Stimulated activated CD8-positive, alpha-beta memory T cell treated with anti-CD3 and anti-CD28 coated beads, Interleukin-2, amount 100 ng/mL, for 48 hours (primary cell): ENCODE measurements at places on chromosomes 12 and 14.
A peak's percentile ranks its signal among the peaks of the same experiment; 100 is the strongest.

- no peak for DNase-seq
These were observed 36.6 kb upstream of the CLMN start for GRCh38 chr14:95356245-95356869.

DNA sequence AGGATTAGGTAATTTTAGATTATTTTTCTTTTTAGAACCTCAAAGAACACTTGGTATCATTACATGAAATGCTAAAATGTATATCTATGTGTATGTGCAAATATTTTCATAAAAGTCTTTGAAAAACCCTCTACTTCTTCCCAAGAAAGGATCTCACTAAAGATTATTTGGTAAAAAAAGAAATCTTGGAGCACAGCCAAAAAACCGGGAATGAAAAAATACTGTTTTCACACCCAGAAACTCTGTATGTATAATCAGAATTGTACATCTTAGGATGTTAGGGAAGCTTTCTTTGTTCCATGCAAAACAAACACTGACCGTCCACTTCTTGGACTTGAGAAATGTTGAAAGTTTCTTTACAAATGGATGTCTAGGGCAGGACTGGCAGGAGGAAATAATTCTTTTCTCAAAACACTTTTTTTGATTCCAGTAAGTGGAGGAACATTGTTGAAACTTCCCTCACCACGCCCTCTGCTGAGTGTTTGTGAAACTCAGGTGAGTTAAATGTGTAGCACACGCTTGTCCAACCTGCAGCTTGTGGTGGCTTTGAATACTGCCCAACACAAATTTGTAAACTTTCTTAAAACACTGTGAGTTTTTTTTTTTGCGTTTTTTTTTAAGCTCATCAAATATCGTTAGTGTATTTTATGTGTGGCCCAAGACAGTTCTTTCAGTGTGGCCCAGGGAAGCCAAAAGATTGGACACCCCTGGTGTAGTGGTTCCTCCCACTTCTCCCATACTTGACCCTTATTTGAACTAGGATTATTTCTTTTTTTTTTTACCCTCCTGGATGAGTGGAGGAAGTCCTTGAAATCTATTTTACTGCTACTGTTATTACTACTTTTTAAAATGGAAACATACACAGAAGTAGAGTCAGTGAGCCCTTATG is 26.6 kb downstream of the FBXO34 start:
- DNase-seq: no peak

GRCh38 chr12:101909646-101910045 is 32.3 kb downstream of the DRAM1 start:
- no peak for DNase-seq

- no peak for DNase-seq
These were observed 3.7 kb upstream of the NECAP1 start for GRCh38 chr12:8078398-8078797.

DNA sequence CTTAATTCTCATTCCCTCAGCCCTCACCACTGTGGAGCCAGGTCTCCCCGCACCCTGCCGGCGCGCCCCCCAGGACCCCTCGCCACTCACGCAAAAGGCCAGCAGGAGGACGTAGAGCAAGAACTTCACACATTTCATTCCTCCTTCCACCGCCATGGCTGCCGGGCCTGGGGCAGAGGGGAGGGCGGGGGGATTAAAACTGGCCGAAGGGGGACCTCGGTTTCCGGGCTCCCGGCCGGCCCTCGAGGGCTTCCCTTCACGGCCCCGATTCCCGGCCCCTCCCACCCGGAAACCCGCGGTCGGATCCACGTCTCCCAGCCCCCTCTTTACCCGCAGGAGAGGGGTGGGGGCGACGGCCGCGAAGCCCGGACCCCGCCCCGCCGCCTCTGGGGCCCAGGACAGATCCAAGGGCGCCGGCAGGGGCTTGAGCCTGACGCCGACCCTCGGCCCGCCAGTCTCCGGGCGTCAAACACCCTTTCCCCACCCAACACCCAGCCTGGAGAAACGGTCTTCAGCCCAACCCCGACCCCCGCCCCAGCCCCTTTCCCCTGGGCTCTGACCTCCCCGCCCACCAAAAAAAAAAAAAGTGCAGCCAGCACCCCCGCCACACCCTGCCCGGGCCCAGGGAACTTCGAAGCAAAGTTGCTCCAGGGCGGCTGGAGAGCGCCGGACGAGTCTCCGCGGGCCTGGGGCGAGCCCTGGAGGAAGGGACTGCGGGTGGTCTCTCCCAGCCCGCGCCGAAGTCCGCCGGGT is 447 bp downstream of the CD63 start:
- DNase-seq: no peak

- no peak for DNase-seq
These were observed 17.2 kb downstream of the NKX2-1 start for GRCh38 chr14:36502558-36503508.

DNA sequence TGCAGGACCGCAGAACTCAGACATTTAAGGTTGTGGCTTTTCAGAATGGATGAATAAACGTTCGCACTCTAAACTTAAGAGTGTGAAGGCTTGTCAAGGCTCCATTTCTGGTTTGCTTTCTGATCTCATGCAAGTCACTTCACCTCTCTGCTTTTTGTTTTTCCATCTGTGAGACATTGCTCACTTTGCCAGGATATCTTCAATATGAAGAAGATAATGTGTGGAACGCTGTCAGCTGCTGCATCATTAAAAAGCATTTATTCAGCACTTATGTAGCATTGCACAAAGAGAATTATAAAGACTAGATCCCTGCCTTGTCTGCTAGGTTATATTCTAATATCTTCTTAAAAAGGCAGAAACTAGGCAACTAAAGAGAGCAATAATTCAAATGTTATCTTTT is 172.2 kb downstream of the CACNA1C start:
- DNase-seq: no peak

GRCh38 chr12:69042557-69042956 is 109.6 kb upstream of the CPM start:
- no peak for DNase-seq

GRCh38 chr12:93798279-93799151 is 121.3 kb downstream of the CRADD start:
- DNase-seq: no peak

- no peak for DNase-seq
These were observed 56.2 kb downstream of the DUSP16 start for GRCh38 chr12:12506496-12506890.

GRCh38 chr12:58870595-58870994 is 49.7 kb downstream of the LRIG3 start:
- DNase-seq: no peak

- no peak for DNase-seq
These were observed 183.1 kb downstream of the PHLDA1 start for GRCh38 chr12:75848431-75848925.

- no peak for DNase-seq
These were observed 126.0 kb upstream of the CNTN1 start for GRCh38 chr12:40566271-40566670.

- DNase-seq: peak; percentile 35
These were observed 67.0 kb downstream of the PRKCH start for GRCh38 chr14:61388173-61388975.

DNA sequence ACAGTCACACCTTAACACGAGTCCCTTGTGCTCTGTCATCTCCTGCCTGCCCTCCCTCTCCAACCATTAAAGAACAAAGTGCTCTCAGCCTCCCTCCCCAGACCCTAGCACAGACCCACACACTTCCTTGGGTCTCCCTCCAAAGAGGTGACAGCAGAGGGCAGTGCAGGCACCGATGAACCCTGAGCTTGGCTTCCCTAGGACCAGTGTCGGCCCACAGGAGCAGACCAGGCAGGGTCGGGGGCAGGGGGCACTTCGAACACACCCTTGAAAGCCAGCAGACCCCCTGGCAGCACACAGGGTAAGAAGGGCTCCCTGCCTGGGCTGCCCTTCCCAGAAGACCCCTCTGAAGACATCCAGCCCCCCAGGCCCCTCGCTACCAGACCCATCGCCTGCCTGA is 7.0 kb downstream of the CDK2AP1 start:
- no peak for DNase-seq

DNA sequence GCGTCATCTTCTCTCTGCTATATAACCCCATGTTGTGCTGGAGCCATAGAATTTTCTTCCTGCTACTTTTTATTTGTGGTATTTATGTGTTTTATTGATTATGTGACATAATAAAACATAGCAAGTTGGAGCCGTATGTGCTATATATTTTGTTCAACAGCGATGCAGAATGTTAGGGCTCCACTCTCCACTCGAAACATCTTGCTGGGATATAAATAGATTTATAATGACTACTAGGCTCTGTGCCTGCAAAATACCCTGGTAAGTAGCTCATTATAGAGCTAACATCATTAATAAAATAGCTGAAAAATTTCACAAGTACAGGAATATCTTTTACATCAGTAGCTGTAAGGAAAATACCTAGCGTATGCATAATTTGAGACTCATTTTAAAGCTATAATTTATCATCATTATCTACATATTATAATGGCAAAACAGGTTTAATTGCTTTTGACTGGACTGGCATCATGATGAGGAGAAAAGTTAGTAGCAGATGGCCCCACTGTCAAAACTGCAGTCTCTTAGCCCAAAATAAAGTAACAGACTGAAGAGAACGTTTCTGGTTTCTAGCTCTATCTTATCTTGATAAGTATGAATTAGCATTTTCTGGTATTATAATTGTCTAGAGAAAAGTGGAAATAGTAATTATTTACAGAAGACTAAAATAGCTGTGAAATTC is 263.0 kb downstream of the NEDD1 start:
- no peak for DNase-seq

- DNase-seq: no peak
These were observed 5.5 kb upstream of the TMEM132D start for GRCh38 chr12:129909051-129910020.

DNA sequence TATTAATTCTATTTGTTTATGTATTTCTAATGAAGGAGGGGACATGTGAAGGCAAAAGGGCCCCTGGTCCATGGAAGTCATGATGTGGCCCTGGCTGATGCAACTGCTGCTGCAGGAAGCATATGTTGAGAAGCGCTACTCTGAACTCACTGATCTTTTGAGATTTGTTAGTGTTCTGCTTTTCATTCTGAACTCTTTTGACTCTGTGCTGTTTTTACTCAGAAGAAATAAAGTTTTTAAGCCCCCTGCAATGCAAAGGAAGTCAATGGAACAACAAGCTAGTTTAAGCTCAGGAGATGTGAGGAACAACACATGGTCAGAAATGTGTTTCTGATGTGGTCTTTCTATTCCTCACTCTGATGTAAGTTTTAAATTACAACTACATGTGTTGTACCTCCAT is 88.9 kb upstream of the BTG1 start:
- no peak for DNase-seq

DNA sequence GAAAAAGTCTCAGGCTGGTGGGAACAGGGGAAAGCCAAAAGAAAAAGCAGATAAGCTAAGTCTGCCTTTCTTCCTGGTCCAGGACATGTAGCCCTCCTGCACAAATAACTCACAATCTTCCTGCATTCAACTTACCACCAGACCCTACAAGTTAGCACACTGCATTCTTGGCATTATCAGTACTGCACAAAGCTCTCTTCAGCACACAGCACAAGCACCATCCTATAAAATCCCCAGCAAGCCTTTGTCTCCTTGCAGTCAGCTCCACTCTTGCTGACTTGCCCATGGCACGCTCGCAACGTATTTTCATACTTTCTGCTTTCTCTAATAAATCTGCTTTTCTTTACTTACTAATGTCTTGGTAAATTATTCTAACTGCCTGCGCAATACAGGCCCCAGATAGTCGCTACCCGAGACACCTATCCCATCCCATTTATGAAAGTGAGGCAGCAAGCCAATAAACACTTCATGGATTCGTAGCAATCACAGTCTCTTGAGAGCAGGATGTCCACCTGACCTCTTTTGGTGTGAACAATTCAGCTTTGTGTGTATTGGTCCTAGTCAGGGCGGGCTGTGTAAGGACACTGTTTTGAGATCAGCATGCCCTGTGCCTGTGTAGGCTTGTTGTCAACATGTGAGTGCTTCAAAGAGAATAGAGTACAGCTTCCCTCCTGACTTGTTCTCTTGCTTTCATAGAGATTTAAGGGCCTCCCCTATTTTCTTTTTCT is 49.0 kb downstream of the TMEM117 start:
- DNase-seq: no peak

- no peak for DNase-seq
These were observed 15.4 kb downstream of the TRIM9 start for GRCh38 chr14:51079489-51079888.

DNA sequence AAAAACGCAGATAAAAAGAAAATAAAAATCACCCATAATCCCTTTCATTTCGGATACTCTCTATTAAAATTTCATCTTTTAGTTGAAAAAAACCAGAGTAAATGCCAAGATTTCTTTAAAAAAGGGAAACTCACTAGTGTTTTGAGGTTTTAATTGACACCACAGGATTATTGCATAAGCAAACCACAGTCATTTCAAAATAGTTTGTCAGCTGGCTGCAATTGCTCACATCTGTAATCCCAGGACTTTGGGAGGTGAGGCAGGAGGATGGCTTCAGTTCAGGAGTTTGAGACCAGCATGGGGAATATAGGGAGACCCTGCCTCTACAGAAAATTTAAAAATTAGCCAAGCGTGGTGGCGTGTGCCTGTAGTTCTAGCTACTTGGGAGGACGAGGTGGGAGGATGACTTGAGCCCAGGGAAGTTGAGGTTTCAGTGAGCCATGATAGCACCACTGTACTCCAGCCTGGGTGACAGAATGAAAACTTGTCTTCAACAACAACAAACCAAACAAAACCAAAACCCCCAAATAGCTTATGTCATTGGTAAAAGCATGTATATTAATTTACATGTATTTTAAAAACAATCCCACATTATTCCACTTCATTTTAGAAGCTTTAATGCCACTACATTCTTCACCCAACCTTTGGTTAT is 48.8 kb downstream of the SYNE2 start:
- DNase-seq: no peak

DNA sequence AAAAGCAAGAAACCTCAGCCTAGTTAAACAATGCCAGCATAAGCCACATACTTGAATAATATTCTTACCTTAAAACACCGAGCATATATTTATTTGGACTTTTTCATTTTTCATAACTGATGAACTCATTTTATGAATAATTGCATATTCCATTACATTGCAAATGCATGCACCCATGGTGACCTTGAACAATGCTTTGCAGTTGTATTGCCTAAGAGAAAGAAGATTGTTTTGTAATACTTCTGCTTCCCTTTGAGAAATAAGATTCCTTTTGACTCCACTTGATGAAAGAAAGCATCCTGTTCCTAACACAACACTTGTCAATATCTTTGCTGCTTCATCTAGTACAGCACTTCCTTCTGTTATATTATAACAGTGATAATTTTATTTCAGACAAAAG is 1182.2 kb downstream of the FLRT2 start:
- DNase-seq: no peak

- no peak for DNase-seq
These were observed 102.0 kb downstream of the PIK3C2G start for GRCh38 chr12:18363321-18363720.

GRCh38 chr12:108802101-108802961 is 55.1 kb downstream of the SSH1 start:
- no peak for DNase-seq

GRCh38 chr14:94636744-94637412 is 24.7 kb downstream of the SERPINA3 start:
- no peak for DNase-seq

- no peak for DNase-seq
These were observed 42.8 kb downstream of the PRMT8 start for GRCh38 chr12:3533703-3534386.

GRCh38 chr12:27179400-27180214 is 64.5 kb upstream of the STK38L start:
- DNase-seq: no peak

- DNase-seq: no peak
These were observed 24.4 kb upstream of the SERPINA4 start for GRCh38 chr14:94536836-94537235.
